Suppressor macrophage (primary cell): ENCODE measurements at places on chromosomes 5 and 9.

GRCh38 chr5:136309932-136310598 lies 55.3 kb downstream of the TRPC7 start:
- DNase-seq, result peak; percentile 19

- no peak for DNase-seq
These were observed 187.5 kb upstream of the HMHB1 start for GRCh38 chr5:143624465-143624864.

GRCh38 chr9:15289603-15290002 lies 17.4 kb downstream of the TTC39B start:
- DNase-seq, result no peak

DNA sequence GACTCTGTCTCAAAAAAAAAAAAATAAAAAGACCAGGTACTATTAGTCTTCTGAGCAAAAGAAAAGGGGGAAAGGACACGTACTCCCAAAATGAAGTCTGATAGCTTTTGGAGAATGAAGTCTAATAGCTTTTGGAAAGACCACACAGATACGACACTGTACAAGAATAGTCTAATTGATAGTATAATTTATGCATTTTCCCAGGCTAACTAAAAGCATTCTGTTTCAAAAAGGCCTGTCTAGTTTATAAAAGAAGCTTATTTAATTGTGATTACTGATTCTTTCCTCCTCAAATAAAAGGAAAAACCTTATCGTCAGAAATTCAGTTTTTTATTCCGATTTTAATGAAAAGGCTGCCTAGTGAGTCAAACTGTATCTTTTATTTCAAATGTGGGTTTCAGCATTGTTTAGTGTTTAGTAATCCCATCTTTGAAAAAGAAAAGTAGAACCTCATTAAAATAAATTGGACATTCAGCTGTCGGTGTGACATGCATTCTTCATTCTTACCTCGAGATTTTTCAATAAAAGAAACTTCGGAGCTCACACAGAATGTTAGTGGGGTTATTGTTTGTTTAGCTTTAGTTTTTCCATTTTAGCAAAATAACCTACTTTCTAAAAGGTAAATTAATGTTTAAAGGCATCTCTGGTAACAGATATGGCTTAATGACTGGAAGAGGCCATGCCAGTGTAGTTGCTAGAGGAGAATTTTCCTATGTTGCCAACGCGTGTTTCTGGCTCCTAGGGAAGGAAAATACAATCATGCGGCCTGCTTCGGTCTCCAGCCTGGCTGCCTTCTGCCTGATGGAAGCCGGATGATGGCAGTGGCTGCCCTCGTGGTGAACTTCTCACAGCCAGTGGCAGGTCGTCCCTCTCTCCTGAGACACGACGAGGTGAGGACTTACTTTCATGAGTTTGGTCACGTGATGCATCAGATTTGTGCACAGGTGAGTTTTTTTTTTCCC lies 70.0 kb downstream of the NLN start:
- no peak for DNase-seq

GRCh38 chr5:10994091-10994986 lies 233.3 kb upstream of the DAP start:
- DNase-seq, result no peak

DNA sequence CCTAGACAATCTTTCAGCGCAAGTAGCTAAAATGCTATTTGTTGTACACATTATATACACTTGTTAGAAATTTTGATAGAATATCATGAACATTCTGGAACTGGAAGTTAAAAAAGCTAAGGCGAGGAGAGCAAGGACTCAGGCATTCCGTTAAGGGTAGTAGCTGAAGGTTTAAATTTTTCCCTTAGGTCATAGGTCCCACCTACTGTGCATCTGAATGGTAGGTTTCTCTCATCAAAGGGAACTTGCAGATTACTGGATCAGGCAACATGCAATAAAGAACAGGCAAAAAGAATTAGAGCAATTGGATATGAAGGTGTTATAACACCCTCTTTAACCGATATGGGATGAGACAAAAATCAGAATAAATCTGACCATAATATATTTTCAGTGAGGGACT lies 32.8 kb downstream of the TMEM161B start:
- no peak for DNase-seq

DNA sequence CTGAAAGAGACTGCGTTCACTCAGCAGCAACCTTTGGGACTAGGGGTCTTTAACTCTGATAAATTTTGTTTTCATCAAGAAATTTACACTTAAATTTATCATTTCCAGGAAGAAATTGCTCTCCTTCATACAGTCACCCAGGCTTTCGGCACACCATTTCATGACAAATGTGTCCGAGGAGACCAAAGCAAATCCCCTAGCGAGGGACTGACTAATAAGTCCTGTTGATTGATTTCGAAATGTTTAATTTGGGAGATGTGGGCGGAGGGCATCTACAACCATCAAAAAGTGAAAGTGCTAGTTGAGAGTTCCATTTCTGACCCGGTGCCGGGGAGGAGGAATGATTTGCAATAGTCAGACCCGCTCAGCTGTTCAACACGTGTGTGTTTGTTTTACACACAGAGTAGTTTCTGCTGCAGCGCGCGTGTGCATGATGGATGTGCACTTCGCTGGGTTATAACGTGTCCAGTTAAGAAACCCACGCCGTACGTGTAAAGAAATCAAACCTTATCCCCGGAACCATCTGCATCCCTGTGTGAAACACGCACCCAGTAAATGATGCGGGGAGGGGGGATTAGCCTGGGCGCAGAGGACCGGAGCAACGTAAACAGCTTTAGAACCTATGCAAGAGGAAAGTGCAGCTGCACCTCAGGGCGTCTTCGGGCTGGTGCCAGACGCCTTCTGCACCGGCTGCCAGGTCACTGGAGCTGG lies 845 bp upstream of the NR4A3 start:
- peak; percentile 96 for DNase-seq

- DNase-seq, result peak; percentile 60
These were observed 149.6 kb upstream of the C9orf72 start for GRCh38 chr9:27722866-27723265.

GRCh38 chr5:78077369-78078068 lies 217.0 kb downstream of the AP3B1 start:
- no peak for DNase-seq

GRCh38 chr5:37839407-37840052 lies at the start of gene GDNF:
TSS of gene GDNF (minus strand) at chr5:37840041. CDS start at chr5:37834796, 5,245 bp downstream.
- peak; percentile 8 for DNase-seq

DNA sequence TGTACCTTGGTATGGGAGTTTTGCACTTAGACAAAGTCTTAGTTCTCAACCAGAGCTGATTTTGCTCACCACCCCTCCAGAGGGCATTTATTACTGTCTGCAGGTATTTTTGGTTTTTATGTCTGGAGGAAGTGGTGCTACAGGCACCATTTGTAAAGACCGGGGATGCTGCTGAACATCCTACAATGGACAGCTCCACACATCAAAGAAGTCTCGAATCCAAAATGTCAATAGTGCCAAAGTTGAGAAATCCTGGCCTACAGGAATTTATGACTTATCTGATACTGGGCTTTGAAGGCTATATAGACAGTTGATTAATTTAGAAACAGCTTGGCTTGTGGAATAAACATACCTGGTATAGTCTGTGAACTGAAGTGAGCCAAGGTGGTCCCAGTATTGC lies 137.5 kb downstream of the PIP5K1B start:
- DNase-seq, result no peak

- DNase-seq, result no peak
These were observed 43.4 kb upstream of the BICD2 start for GRCh38 chr9:92807757-92808725.

DNA sequence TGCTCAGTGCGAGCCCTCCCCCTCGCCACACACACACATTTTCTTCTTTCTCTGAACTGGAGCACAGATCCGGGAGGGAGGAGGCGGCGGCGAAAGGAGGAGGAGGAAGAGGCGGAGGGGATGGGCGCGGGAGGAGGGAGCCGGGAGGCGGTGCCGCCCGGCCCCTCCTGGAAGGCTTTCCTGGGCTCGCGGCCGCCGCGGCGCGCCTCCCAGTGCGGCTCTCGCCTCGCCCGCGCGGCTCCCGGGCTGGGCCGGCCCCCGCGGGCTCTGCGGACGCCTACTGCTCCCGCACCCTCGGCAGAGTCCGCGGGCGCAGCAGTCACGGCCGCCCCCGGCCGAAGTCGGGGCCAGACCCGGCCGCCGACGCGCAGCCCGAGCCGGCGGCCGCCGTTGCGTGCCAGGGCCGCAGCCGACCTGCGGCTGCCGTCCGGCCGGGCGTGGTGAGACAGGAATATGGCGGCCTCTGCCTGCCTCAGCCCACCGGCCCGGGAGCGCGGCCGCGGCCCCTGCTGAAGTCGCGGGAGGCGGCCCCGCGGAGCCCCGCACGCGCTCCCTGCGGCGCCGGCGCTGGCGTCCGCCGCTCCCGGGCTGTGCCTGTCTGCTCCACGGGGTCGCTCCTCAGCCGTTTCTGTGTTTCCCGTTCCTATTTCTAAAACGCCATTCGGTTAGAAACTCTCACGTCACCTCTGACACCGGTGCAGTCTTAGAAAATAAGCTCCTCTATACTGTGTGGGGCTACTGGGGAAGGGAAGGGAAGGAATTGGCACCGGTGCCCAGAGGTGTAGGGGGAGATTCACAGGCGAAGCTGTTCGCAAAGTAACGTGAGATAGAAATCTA lies 500 bp upstream of the GNAQ start:
- peak; percentile 88 for DNase-seq

GRCh38 chr5:66143473-66144073 lies 527 bp upstream of the SREK1 start:
- no peak for DNase-seq

DNA sequence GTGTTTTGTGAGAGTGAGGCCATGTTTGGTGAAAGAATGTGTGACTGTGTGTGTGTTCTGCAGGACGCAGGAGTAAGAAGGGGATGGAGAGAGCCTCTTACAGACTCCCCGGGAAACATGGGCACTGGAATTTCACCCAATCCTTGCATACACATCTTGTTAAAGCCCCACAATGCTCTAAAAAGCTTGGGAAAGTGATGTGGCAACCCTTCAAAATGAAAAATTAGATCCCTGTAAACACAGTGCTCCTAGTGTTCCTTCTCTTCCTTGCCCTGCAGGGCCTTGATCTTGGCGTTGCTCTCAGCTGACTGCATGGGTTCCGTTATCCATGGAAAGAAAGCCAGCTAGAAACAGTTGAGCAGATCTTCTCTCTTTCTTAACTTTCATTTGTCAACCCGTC lies 701.7 kb downstream of the SEMA5A start:
- no peak for DNase-seq

DNA sequence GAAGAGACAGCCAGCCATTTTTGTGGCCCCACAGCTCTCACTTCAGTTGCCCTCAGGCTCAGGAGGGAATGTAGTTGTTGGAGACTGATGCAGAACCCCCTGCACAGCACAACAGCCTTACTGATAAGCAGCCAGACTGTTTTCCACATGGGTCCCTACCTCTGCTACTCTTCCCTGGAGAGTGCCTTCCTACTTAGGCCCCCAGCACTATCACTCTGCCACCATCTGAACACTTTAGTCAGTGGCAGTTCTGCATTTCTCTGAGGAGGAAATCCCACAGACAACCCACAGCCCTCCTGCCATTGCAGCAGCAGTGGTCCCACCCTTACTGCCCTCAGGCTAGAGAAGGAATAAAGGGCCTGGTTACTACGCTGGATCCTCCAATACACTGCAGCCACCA lies 61.8 kb upstream of the PTPRD start:
- no peak for DNase-seq

GRCh38 chr9:98381311-98382103 lies 126.1 kb upstream of the TBC1D2 start:
- no peak for DNase-seq

- peak; percentile 47 for DNase-seq
These were observed 33.8 kb downstream of the WNK2 start for GRCh38 chr9:93217706-93218105.

GRCh38 chr9:135473972-135474543 lies 5.5 kb upstream of the PPP1R26 start:
- DNase-seq, result no peak

DNA sequence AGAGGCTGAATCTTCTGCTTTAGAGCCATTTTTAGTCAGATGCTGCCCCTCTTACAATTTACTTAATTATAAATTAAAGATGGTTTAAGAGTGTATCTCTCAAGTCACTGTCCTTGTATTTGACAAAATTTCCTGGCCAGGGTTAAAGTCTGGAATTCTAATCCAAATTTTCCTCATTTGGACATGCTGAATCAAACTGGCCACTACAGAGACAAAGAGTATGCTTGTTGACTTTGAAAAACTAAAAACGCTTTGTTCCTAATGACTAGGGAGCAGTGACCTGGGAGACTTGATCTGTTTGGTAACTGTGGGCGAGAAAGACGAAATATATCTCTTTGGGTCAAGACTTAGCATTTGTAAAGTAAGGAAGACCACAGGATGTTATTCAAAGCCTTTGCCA lies 303.2 kb downstream of the ZSWIM6 start:
- DNase-seq, result no peak

DNA sequence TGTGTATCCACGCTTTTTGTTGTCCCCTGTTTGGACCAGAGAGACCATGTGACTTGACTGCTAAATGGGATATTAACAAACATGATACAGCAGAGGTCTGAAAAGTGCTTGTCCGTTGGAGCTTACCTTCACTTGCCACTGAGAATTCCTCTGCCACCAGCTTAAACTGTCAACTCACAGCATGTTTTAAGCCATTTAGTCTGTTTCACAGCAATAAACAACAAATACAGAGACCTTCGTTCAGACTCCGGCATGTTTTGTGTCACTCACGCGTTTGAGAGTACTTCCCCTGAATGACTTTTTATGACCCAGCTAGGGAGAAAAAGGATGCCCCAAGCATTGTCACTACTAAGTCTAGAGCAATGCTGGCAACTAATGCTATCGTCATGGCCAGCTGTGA lies 173.8 kb downstream of the PTPRD start:
- DNase-seq, result no peak

GRCh38 chr5:179258001-179258921 lies 87.0 kb downstream of the ADAMTS2 start:
- no peak for DNase-seq

DNA sequence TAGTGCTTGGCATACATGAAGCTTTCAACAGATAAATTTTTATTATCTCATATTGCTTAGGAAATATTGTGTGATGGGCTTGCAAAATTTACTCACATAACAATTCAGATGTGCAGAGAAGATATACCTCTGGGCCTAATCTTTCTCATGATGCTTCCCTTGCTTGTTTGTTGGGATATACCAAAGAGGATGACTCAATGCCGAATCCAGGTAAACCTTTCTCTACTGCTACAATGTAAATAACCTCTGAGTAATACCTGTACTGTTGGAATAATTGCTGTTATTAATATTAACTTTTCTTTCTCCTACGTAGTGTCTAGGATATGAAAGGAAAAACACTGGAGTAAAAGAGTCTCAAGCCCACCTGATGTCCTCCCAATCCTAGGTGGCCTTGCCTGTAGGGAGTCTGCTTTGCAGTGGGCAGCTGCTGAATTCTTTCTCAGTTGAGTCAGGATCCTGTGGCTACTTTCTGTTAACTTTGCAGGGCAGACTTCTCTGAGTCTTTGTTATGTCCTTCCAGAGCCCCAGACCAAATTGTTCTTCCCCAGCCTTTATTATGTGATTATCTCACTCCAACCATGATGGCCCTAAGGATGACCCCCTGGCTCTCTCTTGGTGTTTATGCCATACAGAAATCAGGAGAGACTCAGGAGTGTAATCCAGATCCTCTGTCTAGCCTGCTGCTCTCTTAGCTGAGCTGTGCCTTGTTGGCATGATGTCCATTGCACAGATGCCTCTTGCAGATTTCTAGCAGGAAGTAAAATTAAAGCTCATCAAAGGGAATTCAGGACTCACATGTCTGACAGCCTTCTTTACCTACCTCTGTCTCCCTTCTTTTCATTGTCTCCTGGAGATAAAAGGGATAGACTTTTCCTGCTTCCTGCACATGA lies 208.1 kb downstream of the SNX18 start:
- DNase-seq, result no peak
